ENCODE measurements at places on chromosomes 3 and 15.

DNA sequence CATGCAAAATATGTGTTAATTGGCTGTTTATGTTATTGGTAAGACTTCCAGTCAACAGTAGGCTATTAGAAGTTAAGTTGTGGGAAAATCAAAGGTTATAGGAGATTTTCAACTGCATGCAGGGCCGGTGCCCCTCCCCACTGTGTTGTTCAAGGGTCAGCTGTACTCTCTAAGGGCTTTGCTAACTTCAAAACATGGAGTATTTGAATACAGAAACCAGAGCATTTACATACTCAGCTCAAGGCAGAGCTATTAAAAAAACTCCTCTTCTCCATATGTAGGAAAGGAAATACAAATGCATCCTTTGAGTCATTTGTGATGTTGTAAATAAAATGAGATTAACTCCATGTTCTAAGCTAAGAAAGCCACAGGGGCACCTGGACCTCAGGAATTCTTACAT, 16.8 kb downstream of the IL17RB start:
- DNase-seq = no peak

GRCh38 chr15:29802411-29802810, 19.9 kb downstream of the TJP1 start:
- DNase-seq = no peak

GRCh38 chr3:47722859-47723258, 58.8 kb downstream of the SMARCC1 start:
- DNase-seq = no peak

GRCh38 chr3:151743855-151744254, 10.1 kb downstream of the AADACL2 start:
- no peak for DNase-seq

GRCh38 chr3:12536423-12536822, 8.9 kb downstream of the MKRN2OS start:
- no peak for DNase-seq

DNA sequence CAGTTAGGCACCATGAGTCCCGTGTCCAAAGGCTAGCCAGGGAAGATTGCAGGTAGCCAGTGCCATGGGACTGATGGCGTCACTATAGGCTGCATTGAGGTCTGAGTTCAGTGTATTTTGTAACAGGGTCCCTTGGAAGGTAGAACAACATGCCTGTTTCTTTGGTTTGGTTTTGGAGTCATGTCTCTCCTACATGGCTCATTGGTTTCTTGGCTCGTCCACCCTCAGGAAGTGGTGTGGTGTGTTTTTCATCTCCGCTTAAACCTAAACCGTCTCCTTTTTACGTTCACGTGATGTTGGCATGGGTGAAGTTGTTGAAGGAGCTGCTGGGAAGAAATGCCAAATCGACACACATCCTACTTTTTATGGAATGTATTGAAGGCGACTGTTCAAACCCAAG, 71.6 kb downstream of the FLNB start:
- no peak for DNase-seq

DNA sequence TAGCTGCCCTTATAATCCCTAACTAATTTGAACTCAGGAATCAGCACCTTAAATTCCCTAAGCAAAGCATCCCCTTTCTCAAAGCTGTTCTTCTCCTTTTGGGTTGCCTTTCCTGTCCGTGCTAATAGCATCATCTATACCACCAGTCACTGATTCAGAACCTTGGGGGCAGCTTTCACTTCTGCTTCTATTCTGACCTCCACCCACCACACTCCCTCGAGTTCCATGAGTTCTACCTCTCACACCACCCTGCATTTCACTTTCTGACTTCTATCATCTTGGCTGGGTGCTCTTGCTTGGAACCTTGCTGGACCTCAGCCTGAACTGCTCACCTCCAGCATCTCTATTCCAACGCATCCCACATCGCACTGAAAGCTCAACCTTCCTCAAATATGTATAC, 55.4 kb upstream of the KCNMB2 start:
- peak; percentile 77 for DNase-seq

- DNase-seq = no peak
Measured at GRCh38 chr3:50245251-50245745, 9.3 kb downstream of the GNAI2 start.

DNA sequence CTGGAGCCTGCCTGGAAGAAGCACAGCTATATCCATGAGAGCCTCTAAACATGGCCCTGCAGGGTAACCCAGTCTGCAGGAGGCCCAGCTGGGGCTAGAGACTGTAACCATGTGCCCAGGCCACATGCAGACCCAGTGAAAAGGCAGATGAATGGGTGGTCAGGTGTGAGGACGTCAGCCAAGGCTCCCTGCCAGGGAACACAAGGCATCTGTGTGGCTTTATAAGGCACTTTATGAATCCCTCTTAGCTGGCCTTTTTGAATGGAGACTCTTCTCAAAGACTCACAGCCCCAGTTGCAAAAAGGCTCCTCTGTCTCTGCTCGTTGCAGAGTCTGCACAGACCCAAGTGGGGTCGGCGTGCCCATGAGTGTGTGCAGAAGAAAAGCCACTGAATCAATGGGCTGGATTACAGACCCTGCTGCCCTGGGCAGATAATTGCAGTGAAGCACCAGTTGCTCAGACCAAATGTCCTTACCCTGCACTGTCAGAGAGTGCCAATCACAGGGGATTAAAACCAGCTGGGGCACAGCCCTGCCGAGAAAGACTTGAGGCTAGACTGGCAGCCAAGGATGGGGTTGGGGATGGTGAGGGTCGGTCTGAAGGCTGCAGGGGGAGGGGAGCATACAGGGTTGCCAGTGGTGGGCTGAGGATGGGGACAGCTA, 154.2 kb downstream of the RAB11A start:
- no peak for DNase-seq

GRCh38 chr3:12816521-12817342, 20.3 kb downstream of the CAND2 start:
- no peak for DNase-seq

DNA sequence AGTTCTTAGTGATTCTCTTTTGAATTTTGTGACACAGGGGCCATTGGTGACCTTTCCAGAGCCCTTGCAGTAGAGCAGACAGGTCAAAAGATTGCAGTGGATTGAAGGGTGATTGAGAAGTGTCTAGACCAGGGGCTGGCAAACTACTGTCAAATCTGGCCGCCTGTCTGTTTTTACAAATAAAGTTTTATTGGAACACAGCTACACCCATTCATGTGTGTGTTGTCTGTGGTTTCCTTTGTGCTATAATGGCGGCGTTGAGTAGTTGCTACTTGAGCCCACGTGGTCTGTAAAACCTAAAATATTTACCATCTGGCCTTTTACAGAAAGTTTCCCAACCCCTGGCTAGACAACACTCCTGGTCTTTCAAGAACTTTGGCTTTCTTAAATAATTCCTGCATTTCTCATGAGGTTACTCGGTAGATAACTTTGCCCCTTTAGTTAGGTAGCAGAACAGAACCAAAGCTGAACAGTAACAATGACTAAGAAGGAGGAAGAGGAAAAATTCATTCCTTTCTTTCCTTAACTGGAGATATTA, 265.1 kb upstream of the NR2E3 start:
- no peak for DNase-seq

DNA sequence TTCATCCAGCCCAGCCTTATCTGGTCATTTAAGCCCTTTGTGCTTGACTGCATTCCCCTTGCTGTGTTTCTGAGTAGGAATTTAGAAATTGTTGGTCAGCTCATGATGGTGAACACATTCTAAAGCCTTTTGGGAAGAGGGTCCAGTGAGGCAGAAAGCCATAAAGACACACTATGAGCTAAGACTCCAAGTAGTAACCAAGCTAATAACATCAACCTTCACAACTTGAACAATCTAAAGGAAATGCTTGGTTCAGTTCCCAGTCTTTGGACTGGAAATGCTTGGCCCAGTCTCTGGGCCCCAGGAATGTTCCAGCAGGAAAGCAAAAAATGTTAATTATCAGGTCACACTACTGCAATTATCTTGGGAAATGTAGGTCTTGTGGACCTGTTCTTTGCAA, 7.7 kb downstream of the PLSCR1 start:
- no peak for DNase-seq

GRCh38 chr3:19213603-19214220, 65.4 kb downstream of the KCNH8 start:
- no peak for DNase-seq

DNA sequence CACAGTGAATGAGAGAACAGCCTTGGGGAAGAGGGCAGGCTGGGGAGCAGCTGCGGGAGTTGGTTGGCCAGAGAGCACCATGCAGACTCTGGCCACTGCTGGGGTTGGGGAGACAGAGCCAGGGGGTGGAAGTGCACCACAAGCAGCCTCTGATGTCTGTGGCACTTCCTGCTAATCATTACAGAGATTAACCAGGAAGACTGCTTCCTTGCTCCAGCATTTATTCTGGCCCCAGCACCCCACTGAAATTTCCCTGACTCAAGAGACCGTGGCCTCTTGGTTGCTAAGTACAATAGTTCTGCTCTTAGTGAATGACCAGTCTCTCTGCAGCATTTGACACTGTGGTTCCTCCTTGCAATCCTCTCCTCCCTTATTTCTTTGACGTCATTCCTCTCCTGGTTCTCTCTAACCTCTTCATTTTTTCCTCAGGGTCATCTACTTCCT, 266.2 kb upstream of the ROPN1 start:
- no peak for DNase-seq

GRCh38 chr3:2944628-2945027, 165.5 kb downstream of the IL5RA start:
- DNase-seq = peak; percentile 34

- DNase-seq = no peak
Measured at GRCh38 chr3:60000311-60001105, 950.7 kb upstream of the CFAP20DC start.

DNA sequence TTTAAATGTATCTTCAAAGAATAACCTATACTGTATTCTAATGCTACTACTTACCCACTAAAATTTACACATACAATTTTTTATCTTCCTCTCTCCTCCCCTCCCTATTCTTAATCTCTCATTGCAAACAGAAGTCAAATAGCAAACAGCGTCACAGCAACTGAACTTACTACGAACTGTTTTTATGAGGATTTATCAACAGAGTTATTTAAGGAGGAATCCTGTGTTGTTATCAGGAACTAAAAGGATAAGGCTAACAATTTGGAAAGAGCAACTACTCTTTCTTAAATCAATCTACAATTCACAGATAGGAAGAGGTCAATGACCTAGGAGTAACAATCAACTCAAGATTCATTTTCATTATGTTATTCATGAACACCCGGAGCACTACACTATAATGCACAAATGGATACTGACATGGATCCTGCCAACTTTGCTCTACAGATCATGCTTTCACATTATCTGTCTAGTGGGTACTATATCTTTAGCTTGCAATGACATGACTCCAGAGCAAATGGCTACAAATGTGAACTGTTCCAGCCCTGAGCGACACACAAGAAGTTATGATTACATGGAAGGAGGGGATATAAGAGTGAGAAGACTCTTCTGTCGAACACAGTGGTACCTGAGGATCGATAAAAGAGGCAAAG, 984 bp downstream of the FGF7 start:
- DNase-seq = no peak

DNA sequence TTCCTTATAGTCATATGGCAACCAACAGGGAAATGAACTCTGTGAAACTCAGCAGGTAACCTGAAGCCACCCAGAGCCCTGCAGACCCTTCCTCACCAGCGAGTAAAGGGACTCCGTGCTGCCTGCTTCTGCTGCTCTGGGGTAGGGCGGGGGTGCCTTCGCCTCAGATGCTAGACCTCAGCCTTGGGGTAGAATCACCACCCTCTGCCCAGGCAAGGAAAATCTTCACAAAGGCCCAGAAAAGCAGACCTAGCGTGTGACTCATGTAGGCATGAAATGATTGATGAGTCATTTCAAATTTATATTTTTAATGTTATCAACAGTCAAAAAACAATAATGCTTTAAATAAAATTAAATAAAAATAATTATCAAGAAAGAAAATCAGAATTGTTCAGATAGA, 6.6 kb downstream of the STIMATE start:
- DNase-seq = no peak

- no peak for DNase-seq
Measured at GRCh38 chr3:28859897-28860296, 421.0 kb upstream of the RBMS3 start.

- no peak for DNase-seq
Measured at GRCh38 chr3:30954426-30954825, 60.0 kb upstream of the GADL1 start.

DNA sequence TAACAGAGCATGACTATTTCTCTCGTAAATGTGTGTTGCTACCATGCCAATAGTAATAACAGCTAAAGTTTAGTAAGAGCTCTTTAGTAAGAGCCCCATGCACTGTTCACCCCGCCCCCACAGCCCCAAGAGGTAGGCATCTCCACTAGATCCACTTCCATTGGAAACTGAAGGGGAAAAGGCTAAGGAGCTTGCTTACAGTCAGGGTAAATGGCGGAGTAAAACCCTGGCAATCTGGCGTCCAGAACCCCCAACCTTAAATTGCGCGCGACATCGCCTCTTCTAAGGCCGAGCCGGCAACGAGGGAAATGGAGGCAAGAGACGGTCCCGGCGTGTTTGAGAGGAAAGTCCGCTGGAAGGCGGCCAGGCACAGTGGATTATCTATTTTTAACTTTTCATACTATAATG, 654 bp upstream of the C3orf38 start:
- no peak for DNase-seq

- no peak for DNase-seq
Measured at GRCh38 chr15:68400066-68400456, 31.9 kb downstream of the ITGA11 start.

GRCh38 chr3:71707595-71707994, 17.6 kb downstream of the EIF4E3 start:
- DNase-seq = no peak

GRCh38 chr3:13452490-13453335, 27.4 kb upstream of the HDAC11 start:
- peak; percentile 53 for DNase-seq

DNA sequence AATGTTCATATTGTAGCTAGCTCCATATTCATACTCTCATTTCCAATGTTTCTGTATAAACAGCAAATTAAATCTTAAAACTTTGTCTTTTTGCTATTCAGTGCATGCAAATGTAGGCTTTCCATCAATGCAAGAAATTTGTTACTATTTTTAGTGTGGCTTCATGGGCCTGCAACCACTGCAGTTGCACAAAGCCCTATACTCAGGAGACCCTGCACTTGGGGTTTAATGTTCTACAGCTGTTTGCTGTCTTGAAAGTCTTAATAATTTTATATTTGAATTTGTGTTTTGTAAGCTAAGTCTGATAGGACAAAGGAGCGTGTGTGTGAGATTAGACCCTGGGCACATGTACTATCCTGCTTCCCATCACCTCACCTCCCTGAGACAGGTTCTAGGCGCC, 9.6 kb downstream of the PYDC2 start:
- DNase-seq = no peak

- DNase-seq = no peak
Measured at GRCh38 chr15:44157679-44158078, 37.4 kb downstream of the FRMD5 start.

GRCh38 chr3:128392818-128393544, 73.7 kb downstream of the DNAJB8 start:
- DNase-seq = no peak

Measured in GM20000 (cell line).